ENCODE measurements at places on chromosomes 4 and X.

DNA sequence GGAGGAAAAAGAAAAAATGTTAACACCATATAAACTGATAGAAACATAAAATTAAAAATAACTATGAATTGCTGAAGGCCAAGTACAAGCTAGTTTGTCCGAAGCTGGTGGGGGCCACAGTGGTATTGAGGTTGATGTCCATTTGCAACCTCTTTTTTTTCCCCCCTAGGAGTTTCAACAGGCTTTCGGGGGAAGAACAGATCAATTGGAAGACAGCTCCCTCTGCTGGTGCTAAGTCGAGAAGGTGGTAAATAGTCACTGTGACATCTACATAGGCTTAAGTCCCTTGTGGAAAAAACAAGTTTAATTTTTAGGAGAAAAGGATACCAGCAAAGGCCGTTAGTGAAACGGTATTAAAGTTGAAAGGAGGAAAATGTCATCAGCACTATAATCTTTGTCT, 115.7 kb upstream of the ZXDA start:
- DNase-seq = no peak

GRCh38 chr4:73599182-73599581, 21.1 kb downstream of the RASSF6 start:
- no peak for DNase-seq

DNA sequence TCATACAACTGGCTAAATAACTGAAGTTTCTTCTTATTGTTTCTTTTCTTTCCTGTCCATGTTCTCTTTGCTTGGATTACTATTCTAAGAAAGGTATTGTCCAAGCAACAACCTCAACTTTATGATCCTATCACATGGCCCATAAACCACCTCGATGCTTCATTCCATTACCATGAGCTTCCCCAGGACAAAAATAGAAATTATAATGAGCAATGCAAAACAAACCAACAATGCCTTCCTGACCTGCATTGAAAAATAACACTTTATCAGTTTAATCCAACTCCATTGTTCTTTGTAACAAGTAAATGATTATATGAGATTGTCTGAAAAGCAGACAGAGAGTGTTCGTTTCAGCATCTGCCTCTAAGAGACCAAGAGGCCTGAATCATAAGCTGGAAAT, 148.8 kb downstream of the HS6ST2 start:
- DNase-seq = no peak

GRCh38 chr4:164116286-164116685, 621.8 kb downstream of the TMA16 start:
- DNase-seq = no peak

DNA sequence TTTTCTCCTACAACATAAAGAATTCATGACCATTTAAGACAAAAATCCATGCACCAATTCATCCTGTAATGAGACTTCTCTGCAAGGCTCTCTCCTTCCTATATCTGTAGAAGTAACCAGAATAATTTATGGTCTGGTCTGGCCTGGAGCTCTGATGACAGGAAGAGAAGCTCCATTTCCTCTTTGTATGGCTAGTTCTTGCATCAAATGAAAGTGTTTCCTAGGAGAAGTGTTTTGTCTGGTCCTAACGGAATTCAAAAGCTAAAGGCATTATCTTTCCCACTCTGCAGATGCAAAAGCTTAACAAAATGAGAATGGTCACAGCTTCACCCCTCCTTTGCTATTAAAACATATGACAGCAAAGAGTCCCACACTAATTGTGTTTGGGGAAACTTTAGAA, 55.1 kb downstream of the SPATA18 start:
- DNase-seq = no peak

DNA sequence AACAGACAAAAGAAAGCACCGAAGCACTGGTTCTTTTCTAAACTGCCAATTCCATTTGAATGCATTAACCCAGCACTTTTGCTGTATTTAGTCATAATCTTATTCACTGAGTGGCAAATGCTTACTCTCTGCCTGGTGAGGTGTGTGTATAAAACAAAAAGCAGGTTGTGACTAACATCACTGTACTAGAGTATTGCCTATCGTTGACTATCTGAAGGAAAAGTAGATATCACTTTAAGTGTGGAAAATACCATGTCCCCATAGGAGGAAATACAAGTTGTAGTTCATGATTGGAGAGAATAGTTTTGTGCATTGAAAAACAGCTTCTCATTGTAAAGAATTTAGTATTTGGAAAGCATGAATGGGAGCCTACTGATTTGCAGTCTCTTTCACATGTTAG, 2.7 kb downstream of the PDLIM5 start:
- DNase-seq = no peak

- no peak for DNase-seq
These were observed 75.0 kb downstream of the PTTG2 start for GRCh38 chr4:38034986-38035882.

DNA sequence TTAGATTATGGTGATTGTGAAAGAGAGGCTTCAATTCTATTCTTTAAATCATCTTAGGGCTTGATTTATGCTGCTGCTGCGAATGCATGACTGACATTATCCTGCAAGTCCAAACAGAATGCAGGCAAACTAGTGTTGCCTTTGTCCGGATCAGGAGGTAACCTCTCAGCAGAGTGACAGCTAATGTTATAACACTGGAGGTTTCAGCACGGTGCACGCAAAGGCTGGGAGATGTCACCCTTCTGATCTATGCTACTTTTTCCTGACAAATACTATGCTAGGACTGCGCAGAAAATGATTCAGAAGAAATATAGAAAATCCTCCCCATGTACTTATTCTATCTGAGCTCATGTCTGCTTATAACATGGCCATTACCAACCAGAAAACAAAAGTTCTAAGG, 48.2 kb downstream of the ANOS1 start:
- DNase-seq = no peak

DNA sequence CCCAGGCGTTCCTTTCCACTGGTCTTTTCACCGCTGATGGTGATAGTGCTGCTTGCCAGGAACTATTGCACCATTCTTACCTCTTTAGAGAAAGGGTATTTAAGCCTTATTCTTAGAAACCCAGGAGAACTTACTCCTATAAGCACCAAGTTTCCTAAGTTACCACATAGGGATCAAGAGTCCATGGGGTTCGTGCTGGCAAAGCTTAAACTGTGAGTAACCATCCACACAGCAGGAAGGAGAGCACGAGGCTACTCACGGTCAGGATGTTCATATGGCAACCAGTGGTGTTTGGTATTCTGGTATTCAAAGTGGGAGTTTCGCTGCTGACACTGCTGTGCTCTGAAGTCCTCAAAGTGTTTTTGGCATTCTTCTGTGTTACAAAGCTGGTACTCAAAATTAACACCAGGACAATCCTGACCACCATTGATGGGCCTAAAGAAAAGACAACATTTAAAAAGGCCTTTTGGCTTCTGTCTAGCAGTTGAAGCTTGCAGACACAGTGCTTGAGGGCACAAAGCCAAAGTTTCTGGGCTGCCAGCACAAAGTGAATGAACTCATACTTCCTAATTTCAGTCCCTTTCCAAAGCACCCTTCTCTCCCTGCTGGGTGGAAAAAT, 256.9 kb downstream of the ADAMTS3 start:
- no peak for DNase-seq

- no peak for DNase-seq
These were observed 1.7 kb upstream of the USP53 start for GRCh38 chr4:119210775-119211174.

DNA sequence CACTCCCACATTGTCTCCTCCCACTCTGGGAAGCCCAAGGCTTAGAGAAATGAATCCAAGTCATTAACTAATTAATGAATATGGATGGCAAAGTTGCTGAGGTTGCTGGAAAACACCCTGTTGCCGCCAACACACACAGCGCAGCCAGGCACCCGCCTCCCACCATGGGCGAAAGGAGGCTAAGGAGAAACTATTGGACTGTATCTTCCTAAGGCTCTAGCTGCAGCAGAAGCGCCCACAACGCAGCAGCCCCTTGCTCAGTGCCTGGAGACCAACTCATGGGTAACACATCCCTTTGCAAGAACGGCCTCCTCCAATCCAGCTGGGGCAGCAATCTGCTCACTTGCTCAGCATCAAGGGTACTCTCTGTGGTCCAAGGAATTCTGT, 34.2 kb downstream of the TSC22D3 start:
- no peak for DNase-seq

GRCh38 chr4:5874811-5875449, 18.0 kb downstream of the CRMP1 start:
- peak; percentile 64 for DNase-seq

DNA sequence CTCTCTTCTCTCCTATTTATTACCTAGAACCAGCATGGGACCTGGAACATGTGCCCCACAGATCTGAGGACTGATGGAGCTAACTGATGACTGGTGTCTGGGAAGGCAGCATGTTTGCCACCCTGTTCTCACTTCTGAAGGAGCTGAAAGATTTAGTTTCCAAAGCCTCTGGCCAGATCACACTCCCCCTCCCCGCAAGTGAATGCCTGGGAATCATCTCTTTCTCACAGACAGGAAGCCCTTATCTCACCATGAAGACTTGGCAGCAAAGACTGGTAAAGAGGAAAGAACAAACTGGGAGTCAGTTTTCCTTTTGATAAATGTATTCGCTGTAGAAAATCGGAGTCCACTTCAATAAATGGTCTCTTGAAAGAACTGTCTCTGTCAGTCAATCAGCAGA, 21.0 kb upstream of the PCYT1B start:
- no peak for DNase-seq

- DNase-seq = no peak
These were observed 45.6 kb downstream of the SOD3 start for GRCh38 chr4:24840826-24841543.

GRCh38 chr4:110198049-110198434, 373 bp downstream of the ELOVL6 start:
- DNase-seq = no peak

DNA sequence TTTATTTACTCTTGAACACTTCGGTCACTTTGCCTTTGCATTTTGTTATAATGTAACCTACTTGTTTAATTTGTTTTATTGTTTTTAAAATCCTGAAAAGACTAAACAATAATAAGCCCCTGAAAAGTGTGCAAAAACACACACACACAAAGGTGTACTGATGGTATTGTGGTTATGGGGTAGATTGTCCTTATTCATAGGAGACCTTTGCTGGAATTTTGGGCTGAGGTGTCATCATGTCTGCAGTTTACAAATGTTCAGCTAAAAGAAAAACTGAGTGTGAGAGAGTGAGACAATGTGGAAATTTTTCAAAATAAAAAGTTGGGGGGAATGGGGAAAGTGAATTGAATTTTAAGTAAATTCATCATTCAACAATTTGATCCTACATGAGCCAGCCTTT, 174.9 kb downstream of the QDPR start:
- no peak for DNase-seq

DNA sequence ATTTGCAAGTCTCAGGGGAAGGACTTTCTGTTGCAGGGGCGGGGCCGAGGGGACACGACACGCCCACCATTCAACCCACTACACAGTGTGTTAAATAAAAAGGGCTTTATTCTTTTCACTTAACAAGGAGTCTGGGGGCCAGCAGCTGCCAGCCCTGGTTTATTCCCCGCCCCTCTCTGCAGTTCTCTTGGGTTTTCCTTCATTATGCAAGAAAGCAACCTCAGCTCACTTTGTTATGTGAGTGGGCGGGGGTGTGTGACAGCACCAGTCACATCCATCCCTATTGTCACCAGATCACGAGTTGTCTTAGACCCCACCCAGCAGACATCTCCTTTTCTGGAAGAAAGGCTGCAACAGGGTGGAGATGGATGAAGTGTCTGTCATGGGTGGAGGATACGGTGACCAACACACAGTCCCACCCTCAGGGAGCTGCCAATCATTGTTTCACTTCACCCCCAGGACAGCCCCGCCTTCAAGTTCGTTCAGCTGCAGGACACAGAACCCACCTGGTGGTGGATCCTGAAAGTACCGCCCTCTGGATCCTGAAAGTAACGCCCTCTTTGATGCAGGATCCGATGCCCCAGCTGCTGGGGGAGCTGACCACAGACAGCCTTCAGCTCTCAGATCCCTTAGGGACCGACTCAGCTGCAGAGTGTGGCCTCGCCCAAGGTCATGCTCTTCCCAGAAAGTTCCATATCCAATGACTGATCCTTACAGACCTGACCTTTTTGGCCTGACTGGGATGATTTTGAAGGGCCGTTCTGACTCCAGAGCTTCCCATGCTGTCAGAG, 79.6 kb downstream of the SMIM20 start:
- no peak for DNase-seq

DNA sequence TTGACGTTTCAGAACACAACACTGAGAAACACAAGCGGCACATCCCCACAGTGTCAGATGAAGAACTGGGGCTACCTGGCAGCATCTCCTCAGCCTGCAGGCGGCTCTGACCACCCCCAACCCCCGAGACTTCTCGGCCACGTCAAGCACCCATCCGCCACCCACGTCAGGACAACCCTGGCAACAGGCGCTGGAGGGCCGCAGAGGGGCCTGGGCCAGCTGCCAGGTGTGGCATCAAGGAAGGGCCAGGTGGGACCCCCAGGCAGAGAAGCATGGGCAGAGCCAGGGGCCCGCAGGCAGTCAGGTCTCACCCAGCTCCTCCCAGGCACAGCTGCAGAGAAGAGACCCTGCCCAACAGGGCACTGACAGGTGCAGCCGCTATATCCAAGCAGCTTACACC, 22.3 kb downstream of the GAK start:
- no peak for DNase-seq

DNA sequence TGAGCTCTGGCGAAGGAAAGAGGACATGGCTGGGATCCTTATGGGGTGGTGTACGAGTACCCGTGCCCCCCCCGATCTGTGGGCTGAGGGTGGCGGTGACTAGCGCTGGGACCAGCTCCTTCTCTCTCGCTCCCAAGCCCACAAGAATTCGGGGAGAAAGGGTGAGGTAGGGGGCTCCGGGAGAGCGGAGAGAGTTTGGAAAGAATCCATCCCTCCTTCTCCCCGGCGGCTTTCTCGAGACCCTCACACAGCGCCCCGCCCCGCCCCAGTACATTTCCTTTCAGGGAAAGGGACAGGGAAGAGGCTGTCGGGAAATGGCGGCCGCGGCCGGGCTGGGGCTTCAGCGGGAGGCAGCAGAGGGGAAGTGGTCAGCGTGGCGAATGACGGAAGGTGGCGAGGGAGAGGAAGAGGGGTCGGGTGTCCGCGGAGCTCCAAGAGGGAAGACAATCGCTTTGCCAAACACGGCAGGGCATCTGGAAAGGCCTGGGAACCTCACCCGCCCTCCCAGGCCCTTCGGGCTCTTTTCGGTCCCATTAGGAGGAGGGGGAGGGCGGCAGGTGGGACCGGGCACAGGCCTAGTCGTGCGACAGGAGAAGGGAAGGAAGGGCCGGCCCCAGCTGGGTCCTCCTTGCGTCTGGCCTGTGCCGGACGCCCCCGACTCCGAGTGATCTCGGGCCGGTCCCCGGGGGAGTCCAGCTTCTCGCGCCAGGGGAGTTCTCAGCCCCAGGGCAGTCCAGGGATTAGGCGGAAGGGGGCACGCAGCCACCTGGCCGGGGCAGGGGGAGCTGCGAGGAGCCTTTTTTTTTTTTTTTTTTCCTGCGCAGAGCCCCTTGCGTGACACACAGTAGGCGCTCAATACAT, 10.2 kb downstream of the HNRNPH2 start:
- DNase-seq = no peak
